ENCODE measurements at places on chromosomes 1 and 21.

- no peak for DNase-seq
Observed at GRCh38 chr1:157145076-157145475, 6.9 kb upstream of the ETV3 start.

DNA sequence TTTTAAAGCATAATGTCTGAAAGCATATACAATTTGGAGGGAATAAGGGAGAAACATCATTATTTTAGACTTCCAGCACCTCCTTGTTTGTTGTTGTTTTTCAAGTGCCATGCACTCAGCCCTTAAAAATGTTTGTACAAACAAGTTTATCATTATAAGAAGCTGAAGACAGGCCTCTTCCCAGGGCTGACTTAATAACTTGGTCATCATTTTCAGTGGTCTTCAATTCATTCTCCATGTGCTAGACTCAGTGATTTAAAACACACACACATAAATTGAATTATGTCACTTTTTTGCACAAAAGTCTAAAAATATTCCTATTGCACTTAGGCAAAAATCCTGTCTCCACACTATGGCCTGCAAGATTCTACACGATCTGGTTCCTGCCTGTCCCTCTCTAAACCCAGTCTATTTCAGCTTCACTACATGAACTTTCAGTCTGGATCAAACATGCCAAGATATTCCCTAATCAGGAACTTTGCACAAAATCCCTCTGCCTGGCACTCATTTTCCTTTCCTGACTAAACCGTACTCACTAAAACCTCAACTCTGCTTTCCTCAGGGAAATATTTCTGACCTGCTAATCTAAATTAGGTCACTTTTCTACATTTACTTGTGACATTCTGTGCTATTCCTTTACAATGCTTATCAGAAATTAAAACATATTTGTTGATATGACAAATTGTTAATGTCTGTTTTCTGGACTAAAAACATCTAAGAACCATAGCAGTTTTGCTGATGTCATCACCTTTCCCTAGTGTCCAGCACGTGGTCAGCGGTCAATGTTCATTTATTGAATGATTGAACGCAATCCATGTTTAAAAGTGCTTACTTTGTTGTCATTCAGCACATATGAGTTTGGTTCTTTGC is 14.8 kb upstream of the GBP5 start:
- DNase-seq, result no peak

GRCh38 chr1:66696771-66697170 is 55.5 kb upstream of the DYNLT5 start:
- no peak for DNase-seq

- DNase-seq, result no peak
Observed at GRCh38 chr1:66291531-66291864, 242.5 kb upstream of the SGIP1 start.

GRCh38 chr1:182141040-182141439 is 79.5 kb upstream of the ZNF648 start:
- DNase-seq, result no peak

- peak; percentile 82 for DNase-seq
Observed at GRCh38 chr1:157963713-157964112, 29.7 kb upstream of the KIRREL1 start.

- DNase-seq, result no peak
Observed at GRCh38 chr1:31580513-31580870, 4.2 kb downstream of the TINAGL1 start.

- DNase-seq, result no peak
Observed at GRCh38 chr1:9435854-9436640, 103.2 kb upstream of the SLC25A33 start.

GRCh38 chr1:51927029-51927428 is 48.5 kb upstream of the NRDC start:
- no peak for DNase-seq
